H1 (cell line): ENCODE measurements at places on chromosomes 2 and 18. TPM values are rescaled to one million over a fixed set of nuclear protein-coding genes. Genes with fewer than 3 reads are reported as not detected.
A peak's percentile ranks its signal among the peaks of the same experiment; 100 is the strongest.

- DNase-seq: no peak
- no peaks in the 10 kb centered on the region for H3K36me3 ChIP-seq
Observed at GRCh38 chr2:75548036-75548573, 12.6 kb downstream of the EVA1A start.

GRCh38 chr2:150698016-150698661 lies 210.7 kb upstream of the RND3 start:
- H3K4me1 ChIP-seq: no peaks in the 10 kb centered on the region
- H3K27me3 ChIP-seq: no peaks in the 10 kb centered on the region
- no peak for DNase-seq
- H3K4me3 ChIP-seq: no peak overlapping the region
- H3K27ac ChIP-seq: no peak overlapping the region
- no peaks in the 10 kb centered on the region for H3K36me3 ChIP-seq

GRCh38 chr18:2536493-2536892 lies 34.8 kb downstream of the METTL4 start:
- no peak overlapping the region for H3K4me3 ChIP-seq
- no peaks in the 10 kb centered on the region for H3K27me3 ChIP-seq
- peaks cover 3% of the 10 kb centered on the region; the same call in 1 of the 2 replicates for H3K36me3 ChIP-seq
- no peaks in the 10 kb centered on the region for H3K4me1 ChIP-seq

DNA sequence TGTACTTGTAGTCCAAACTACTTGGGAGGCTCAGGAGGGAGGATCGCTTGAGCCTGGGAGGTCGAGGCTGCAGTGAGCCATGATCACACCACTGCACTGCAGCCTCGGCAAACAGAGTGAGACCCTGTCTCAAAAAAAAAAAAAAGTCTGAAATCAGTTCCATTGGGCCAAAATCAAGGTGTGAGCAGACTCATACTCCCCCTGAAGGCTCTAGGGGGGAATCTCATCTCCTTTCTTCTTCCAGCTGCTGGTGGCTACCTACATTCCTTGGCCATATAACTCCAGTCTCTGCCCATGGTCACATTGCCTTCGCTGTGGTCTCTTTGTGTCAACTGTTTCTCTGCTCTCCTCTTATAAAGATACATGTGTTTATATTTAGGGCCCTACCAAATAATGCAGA lies 234.0 kb downstream of the LRRTM1 start:
- H3K27ac ChIP-seq: no peak overlapping the region
- no peaks in the 10 kb centered on the region for H3K36me3 ChIP-seq
- no peaks in the 10 kb centered on the region for H3K27me3 ChIP-seq
- H3K4me1 ChIP-seq: no peaks in the 10 kb centered on the region
- H3K4me3 ChIP-seq: no peak overlapping the region

GRCh38 chr2:8740136-8740535 lies 58.3 kb downstream of the ID2 start:
- no peak overlapping the region for H3K27ac ChIP-seq
- no peak for DNase-seq
- no peak overlapping the region for H3K4me3 ChIP-seq
- H3K27me3 ChIP-seq: no peaks in the 10 kb centered on the region

DNA sequence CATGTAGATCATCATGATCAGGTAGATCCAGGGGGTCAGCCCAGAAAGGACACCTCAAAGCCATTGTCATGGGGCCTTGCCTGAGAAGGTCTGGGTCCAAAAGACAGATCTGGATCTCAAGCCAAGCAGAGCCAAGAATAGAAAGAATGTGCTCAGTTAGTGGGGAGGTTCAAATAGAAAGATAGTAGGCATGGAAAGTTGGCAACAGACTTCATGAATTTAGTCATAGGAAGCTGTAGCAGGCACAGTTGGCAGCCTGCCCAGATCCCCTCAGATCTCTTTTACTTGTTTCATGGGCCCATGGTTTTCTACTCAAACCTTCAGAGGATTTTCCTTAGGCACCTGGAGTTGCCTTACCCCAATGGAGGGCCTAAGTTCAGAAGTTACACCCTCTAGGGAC lies 767.0 kb downstream of the SLC4A3 start:
- H3K4me1 ChIP-seq: no peaks in the 10 kb centered on the region
- H3K27ac ChIP-seq: no peak overlapping the region
- no peaks in the 10 kb centered on the region for H3K36me3 ChIP-seq
- DNase-seq: no peak

GRCh38 chr2:71930049-71930681 lies 217.5 kb downstream of the CYP26B1 start:
- peak; percentile 33 for DNase-seq
- H3K4me1 ChIP-seq: no peaks in the 10 kb centered on the region; the same call in 1 of the 2 replicates
- no peak overlapping the region for H3K4me3 ChIP-seq
- H3K27me3 ChIP-seq: no peaks in the 10 kb centered on the region

DNA sequence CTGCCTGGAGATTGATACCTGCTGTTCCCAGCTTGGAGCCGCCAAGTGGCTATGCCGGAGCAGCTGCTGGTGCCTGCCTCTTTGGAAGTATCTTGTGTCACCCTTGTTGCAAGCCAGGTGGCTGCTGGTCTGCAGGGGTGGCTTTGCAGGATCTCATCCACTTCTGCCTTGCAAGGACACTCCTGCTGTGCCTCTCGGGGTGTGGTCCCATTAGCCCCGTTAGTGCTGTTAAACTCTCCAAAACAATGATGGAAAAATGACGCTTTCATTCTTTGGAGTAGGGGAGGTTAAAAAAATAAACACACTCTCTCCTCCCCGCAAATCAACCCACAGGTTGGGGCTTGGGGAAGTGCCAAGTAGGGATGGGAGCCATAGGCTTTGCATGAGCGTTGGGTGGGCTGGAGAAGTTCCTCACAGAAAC lies 352.8 kb downstream of the RNF144A start:
- H3K36me3 ChIP-seq: no peaks in the 10 kb centered on the region
- H3K4me3 ChIP-seq: no peak overlapping the region
- H3K27ac ChIP-seq: no peak overlapping the region

- no peaks in the 10 kb centered on the region; the same call in 1 of the 2 replicates for H3K4me1 ChIP-seq
- H3K27me3 ChIP-seq: no peaks in the 10 kb centered on the region
- no peak overlapping the region for H3K4me3 ChIP-seq
- DNase-seq: no peak
- H3K36me3 ChIP-seq: no peaks in the 10 kb centered on the region
Observed at GRCh38 chr18:48375150-48375800, 33.9 kb downstream of the ZBTB7C start.

GRCh38 chr2:134722728-134723127 lies 3.9 kb upstream of the TMEM163 start:
- H3K27ac ChIP-seq: no peak overlapping the region
- no peaks in the 10 kb centered on the region for H3K36me3 ChIP-seq
- H3K4me1 ChIP-seq: peaks cover under 1% of the 10 kb centered on the region; the same call in 1 of the 2 replicates
- H3K27me3 ChIP-seq: peaks cover 27% of the 10 kb centered on the region
- no peak overlapping the region for H3K4me3 ChIP-seq

DNA sequence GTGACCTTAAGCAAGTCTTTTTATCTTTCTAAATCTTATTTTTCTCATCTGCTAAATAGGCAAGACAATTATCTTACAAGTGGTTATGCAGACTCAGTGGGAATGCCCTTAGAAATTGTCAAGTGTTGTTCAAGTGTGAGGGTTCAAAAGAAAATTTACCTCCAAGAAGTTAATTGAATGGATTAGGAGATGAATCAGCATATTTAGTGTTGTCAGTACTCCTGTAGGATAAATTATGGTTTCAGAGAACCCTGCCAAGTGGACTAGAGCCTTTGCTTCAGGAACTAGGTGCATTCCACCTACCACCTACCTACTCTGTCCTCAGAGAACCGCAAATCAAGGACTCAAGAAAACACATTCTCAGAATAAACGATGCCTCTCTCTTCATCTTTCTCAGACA lies 69.8 kb upstream of the KCTD1 start:
- H3K36me3 ChIP-seq: no peaks in the 10 kb centered on the region
- DNase-seq: no peak
- H3K27ac ChIP-seq: no peak overlapping the region
- no peak overlapping the region for H3K4me3 ChIP-seq

DNA sequence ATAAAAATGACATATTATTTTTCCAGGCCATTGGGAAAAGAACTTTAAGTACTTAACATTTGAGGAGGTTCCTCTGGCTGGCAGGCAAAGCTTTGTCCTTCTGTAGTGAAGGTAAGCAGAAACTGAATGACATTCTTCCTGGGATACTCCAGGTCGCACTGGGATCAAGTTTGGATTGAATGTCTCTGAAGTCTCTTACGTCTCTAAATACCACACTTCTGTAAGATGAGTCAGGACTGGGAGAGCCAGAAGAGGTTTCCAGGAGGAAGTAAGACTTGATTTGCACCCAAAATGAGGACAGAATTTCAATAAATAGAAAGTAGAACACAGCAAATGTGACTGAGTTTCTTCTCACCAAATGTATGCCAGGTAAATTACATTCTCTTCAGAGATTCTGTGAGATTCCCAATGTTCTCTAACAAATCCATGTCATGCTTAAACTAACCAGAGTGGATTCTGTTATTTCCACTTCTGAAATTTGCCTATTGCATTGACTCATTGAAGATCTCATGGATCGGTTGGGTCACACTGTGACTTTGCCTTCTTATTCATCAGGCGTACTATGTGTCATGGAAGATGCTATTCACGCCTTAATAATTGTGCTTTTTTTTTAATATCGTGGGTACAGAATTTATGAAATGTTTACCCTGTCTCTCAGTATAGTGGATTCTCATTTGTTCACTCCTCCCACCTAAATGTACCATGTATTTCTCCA lies 25.5 kb upstream of the VIT start:
- no peaks in the 10 kb centered on the region for H3K36me3 ChIP-seq
- no peaks in the 10 kb centered on the region for H3K4me1 ChIP-seq
- DNase-seq: no peak
- no peaks in the 10 kb centered on the region for H3K27me3 ChIP-seq
- H3K4me3 ChIP-seq: no peak overlapping the region

The SOCS6 gene
- total RNA-seq: 20.7 and 22.9 TPM in 2 replicates

The PLEKHM3 gene
- 4.6 and 5.8 TPM in 2 replicates for total RNA-seq

The TUBB8B gene
- total RNA-seq: 0.36 and 0.60 TPM in 2 replicates

The LIMS3 gene
- 2.0 and 2.7 TPM in 2 replicates for total RNA-seq

The SLC19A3 gene
- 5.9 and 9.8 TPM in 2 replicates for total RNA-seq
